Activated CD8-positive, alpha-beta T cell treated with anti-CD3 and anti-CD28 coated beads, Interleukin-2, amount 10 ng/mL, durations not matched to agents 7 days and 5 days (primary cell): ENCODE measurements at places on chromosomes 7 and 10. TPM values are rescaled to one million over a fixed set of nuclear protein-coding genes. Genes with fewer than 3 reads are reported as not detected.

TMEM236 gene
- 0.13 TPM for total RNA-seq

SNCG gene
- not detected for total RNA-seq

LIPJ gene
- not detected for total RNA-seq

SEPTIN14 gene
- total RNA-seq: not detected

DNA sequence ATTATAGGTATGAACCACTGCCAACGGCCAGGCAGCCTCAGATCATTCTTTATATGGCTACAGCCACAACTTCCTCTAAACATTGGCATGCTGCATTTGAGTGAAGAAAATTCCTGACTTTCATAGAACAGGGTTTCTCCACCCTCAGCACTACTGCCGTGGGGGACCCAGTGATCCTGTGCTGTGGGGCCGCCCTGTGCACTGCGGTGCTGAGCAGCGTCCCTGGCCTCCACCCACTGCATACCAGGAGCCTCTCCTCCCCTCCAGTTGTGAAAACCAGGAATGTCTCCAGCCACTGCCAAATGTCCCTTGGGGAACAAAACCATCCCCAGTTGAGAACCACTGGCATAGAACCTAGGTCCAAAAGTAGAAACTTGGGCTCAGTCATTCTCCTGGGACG lies 15.8 kb downstream of the CNPY1 start:
- no peak overlapping the region for H3K4me3 ChIP-seq
- no peak overlapping the region for H3K27ac ChIP-seq
- no peak for DNase-seq
